ENCODE measurements at places on chromosomes 12 and 14.
A peak's percentile ranks its signal among the peaks of the same experiment; 100 is the strongest.

- DNase-seq, result no peak
Observed at GRCh38 chr14:98325761-98326160, 946.2 kb downstream of the BCL11B start.

DNA sequence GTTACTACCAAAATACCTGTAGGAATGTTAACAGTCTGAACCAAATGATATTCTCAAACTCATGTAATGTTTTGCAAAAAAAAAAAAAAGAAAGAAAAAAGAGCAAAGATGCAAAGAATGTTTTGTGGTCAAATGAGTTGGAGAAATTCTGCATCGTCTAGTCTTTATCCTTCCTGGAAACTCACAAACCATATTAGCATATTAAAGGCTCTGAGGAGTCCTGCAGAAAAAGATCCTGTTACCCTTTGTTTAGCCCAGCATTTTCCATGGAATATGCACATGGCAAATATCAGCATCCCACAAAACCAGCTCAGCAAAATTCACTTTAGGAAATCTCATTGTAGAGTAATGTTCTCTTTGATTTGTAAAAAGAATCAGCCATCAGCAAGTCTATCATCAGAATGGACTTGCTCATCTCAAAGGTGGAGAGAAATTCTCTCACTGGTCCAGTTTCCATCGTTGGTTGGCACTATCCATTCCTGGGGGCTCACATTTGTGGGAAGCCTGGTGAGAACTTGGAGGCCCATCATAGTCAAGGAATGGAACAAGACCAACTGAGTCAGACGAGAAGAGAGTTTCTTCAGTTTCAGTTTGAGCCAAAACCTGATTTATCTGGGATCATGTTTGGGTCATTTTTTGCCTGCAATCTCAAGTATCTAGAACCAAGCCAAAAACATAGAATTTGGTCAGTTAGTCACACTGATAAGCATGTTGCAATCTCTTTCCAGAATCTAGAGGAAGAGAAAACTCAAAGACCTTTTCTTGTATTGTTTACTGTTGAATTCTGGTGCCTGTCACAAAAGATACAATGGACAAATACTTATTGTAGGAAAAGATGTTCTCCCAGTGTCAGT, 129.8 kb downstream of the TBX5 start:
- no peak for DNase-seq

- DNase-seq, result no peak
Observed at GRCh38 chr14:54600717-54601109, 33.8 kb downstream of the SAMD4A start.

DNA sequence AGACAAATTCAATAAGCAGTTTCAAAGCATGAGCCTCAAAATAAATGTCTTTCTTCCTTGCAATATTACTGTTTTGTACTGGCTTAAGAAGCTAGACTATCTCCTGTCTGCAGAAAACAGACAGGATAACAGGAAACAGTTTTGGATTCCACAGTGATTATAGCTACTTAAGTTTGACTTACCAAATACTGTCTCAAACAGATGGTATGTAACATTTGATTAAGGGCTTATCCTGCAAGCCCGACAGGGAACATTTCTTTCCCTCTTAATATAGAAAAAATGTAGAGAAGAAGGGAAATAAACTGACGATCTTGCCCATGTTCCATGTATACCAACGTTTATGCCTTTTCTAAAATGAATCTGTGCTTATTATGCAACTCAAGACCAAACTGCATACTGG, 179.9 kb upstream of the EEA1 start:
- DNase-seq, result no peak

GRCh38 chr14:35361141-35361480, 43.4 kb downstream of the NFKBIA start:
- no peak for DNase-seq

DNA sequence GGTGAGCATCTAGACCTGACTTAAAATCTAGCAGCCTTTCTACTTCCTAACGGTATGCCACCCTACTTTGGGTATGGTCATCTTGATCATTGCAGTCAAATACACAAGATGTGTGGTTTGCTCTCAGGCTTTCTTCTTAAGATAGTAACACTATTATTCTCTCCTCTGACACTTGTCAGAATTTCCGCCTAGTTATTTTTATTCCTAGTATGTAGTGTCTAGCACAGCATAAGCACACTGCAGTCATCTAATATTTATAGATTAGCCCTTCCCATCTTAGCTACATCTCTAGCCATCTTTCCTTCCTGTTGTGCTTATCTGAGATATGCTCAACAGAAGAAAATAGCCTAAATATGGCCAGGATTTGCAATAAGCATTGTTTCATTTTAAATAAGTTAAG, 180.1 kb downstream of the C12orf50 start:
- DNase-seq, result no peak

DNA sequence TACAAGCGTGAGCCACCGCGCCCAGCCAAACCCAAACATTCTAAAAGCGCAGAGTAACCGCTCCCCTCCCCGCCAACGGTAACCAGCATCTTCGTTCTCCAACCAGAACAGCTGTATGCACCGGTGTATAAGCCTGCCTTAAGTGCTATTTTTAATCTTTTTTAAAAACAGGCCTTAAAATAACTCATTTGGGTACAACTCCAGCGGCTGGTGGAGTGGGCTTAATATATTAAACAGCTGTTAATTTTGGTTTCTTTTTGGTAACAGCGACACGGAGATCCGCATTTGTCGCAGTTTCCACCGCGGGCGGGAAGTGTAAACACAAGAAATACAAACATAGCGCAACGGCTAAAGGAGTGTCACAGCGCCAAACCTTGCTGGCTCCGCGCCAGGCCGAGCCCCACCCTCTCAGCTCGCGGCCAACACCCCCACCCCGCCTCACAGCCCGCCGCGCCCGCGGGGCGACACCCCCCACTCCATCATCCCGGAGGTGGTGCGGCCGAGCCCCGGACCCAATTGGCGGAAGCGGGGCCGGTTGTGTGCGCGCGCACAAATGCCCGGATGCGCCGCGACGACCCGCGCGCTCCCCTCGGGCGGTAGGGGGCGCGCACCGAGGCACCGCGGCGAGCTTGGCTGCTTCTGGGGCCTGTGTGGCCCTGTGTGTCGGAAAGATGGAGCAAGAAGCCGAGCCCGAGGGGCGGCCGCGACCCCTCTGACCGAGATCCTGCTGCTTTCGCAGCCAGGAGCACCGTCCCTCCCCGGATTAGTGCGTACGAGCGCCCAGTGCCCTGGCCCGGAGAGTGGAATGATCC, at the start of gene MDM2:
TSS of gene MDM2 (plus strand) at position 602 of the 812 bp plus-strand sequence. CDS start 301 bp downstream, outside the sequence.
- peak; percentile 41 for DNase-seq

DNA sequence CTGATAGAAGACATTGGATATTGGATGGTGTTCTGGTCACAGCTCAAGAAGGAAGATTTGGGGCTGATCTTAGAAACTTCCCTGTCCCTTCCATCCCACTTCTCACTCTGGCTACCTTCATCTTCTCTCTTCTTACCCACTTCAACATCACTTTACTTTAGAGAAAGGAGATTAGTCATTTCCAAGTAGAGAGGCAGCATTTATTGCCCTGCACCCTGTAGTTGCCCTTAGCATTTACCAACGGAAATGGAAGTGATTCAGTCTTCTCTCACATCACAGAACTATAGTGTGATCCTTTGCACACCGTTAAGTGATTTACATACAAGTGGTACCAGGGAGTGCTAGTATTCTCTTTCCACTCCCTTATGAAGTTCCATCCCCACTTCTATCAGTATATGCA, 52.4 kb downstream of the PHLDA1 start:
- no peak for DNase-seq

- no peak for DNase-seq
Observed at GRCh38 chr12:53217931-53218307, 10.9 kb upstream of the ITGB7 start.

GRCh38 chr12:98374007-98374406, 141.4 kb upstream of the TMPO start:
- DNase-seq, result no peak

DNA sequence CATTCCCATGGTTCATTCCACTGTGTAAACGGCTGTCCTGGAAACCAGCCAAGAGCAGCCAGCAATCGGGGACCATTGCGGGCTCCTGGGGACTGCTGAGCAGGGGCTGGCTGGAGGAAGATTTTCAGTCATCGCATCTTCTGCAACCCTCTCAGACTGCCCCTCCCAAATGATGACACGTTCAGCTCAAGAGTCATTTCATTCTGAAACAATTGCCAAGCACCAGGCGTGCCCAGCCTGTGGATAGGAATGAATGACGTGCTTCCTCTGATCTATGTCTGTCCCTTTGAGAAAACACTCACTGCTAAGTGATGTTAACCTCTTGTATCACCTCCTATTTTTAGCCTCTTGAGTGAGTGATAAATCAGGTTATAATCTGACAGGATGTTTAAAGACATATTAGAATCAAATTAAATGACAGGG, 62.0 kb downstream of the NDUFA12 start:
- peak; percentile 39 for DNase-seq

GRCh38 chr14:87231336-87232026, 761.5 kb downstream of the GALC start:
- DNase-seq, result no peak

DNA sequence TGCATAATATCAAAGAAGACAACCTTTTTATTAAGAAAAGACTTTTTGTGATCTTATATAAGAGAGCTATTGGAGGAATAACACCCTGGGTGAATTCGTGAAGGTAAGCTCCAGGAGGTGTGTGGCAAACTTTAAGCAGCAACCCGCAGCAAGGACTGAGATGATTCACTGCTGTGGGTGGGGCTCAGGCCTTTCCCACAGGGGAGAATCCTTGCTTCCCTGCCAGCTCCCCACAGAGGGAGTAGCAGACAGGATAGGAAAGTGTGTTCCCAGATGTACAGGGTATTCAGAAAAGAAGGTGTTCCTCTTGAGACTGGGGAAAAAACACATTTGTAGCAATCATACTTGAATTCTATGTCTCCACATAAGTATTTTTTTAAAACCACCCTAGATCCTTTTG, 9.2 kb downstream of the NDUFA12 start:
- DNase-seq, result peak; percentile 23

GRCh38 chr14:73863209-73863608, 11.6 kb downstream of the PTGR2 start:
- no peak for DNase-seq

- DNase-seq, result no peak
Observed at GRCh38 chr14:50082784-50083466, 33.4 kb downstream of the VCPKMT start.

GRCh38 chr14:34951286-34951685, 31.5 kb upstream of the SRP54 start:
- DNase-seq, result peak; percentile 17

DNA sequence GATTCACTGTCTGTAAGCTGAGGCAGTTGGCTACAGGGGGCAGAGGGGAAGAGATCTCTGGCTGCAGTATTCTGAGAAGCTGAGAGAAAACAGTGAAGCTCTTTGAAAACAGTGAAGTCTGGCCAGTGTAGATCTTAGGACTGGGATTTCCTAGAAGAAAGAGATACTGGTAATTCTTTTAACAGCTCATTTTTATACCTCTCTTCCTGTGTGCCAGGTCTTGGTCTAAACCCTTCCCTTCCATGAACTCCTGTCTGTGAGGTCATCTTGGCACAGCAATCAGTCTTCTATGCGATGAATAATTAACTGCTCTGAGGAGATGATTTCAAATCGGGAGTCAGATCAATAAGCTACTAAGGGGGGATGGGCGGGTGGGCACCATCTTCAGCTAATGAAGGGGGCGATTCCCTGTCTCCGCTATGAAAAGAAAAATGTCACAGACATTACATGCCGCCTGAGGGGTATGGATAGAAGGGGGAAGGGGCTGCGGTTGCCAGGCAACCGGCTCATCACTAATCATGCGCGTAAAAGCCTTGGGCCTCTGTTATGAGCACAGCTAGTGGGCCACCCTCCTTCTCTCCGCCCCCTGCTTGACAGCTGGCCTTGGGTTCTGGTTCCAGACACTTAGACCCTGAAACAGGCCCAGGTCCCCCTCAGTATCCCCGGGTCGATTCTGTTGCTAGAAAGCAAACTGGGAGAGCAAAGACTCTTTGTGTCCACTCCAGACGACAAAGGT, 75.3 kb upstream of the CEP83 start:
- DNase-seq, result no peak

Measured in BJ (cell line).